T-helper 17 cell (primary cell): ENCODE measurements at places on chromosomes 16 and 17. TPM values are rescaled to one million over a fixed set of nuclear protein-coding genes. Genes with fewer than 3 reads are reported as not detected.

GRCh38 chr16:84356591-84357116, 11.7 kb upstream of the ATP2C2 start:
- no peak overlapping the region for H3K4me3 ChIP-seq
- H3K4me1 ChIP-seq = peaks cover 10% of the 10 kb centered on the region
- H3K27ac ChIP-seq = no peak overlapping the region
- peaks cover 12% of the 10 kb centered on the region for H3K27me3 ChIP-seq

- no peak overlapping the region for H3K27ac ChIP-seq
- H3K36me3 ChIP-seq = no peaks in the 10 kb centered on the region
- no peak overlapping the region for H3K4me3 ChIP-seq
- no peaks in the 10 kb centered on the region for H3K27me3 ChIP-seq
Measured at GRCh38 chr17:83079766-83080578, 563 bp downstream of the METRNL start.

GRCh38 chr16:58501242-58502131, 1.5 kb downstream of the NDRG4 start:
- peak; percentile 40 for DNase-seq
- H3K4me3 ChIP-seq = peak overlapping the region; percentile 81
- no peak overlapping the region for H3K27ac ChIP-seq
- H3K36me3 ChIP-seq = no peaks in the 10 kb centered on the region
- H3K4me1 ChIP-seq = peaks cover 13% of the 10 kb centered on the region

- no peak for DNase-seq
- H3K27ac ChIP-seq = peak overlapping the region; percentile 96
- H3K4me1 ChIP-seq = peaks cover 29% of the 10 kb centered on the region
- H3K27me3 ChIP-seq = no peaks in the 10 kb centered on the region
- no peaks in the 10 kb centered on the region for H3K36me3 ChIP-seq
Measured at GRCh38 chr16:30064729-30065101, 845 bp upstream of the ALDOA start.

Gene ACAP1
- total RNA-seq = 702 TPM

DNA sequence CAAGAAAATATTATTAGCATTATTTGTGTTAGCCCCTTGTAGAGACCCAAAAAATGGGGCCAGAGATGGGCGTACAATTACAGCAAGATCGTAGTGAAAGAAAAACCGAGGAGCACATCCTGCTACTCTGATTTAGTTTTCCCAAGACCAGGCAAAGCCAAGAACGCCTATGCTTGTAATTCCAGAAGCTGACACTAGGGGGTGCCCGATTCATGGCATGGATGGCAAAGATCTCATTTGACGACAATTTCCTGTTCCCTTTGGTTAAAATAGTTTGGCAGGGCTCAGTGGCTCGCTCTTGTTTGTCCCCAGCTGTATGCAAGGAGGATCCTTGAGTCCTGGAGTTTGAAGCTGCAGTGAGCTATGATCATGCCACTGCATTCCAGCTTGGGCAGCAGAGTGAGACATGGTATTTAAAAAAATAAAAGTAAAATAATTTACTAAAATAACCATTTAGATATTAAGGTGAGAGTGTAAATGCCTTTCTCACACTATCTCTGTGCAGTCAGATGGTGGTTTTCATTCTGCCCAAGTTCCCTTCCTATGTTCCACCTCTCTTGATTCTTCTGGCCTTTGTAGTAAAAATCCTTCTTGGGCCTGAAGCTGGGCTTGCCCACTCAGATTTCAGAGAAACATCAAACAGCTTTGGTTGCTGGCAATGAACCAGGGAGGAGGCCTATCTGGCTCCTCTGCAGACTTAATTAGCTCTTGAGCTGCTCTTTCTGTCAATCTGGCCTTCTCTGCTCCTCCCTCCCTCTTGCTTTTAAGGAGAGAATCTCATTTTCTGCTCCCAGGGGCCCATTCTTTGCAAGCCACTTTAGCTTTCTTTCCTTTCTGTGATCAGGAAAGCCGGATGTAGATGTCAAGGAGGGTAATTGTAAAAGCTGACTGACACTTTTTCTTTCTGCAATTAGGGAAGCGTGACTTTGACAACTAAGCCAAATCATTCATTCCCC, 31.2 kb downstream of the TMEM238L start:
- H3K4me1 ChIP-seq = peaks cover 2% of the 10 kb centered on the region
- no peak overlapping the region for H3K4me3 ChIP-seq
- H3K36me3 ChIP-seq = peaks cover 5% of the 10 kb centered on the region

DNA sequence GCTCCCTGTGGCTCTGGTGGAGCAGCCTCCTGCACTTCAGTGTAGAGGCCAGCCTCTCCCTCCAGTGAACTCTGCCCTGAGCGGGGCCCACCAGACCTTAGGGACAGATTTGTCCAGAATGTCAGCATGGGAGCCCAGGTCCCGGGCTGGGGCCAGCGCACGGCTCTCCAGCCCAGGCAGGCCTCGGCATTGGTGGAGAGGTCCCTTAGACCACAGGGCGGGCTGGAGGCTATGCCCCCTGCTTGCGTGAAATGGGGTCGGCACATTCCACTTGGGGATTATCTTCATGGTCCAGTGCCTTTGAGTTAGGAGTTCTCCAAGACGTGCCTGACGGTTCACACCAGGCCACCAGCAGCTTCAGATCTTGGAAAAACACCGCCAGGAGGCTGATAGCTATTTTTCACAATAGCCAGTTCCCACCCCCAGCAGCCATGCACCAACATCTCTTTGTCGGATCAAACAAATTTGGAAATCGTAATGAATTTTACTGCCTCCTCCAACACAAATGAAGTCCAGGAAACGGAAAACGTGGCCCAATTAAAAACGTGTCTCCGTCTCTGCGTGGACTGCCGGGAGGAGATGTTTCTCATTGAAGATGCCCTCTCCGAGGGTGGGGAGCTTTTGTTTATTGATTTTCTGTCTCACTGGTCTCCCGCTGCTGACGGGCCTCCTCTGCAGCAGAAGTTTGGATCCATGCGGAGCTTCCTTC, 110.0 kb upstream of the CIBAR2 start:
- H3K4me1 ChIP-seq = peaks cover 5% of the 10 kb centered on the region
- DNase-seq = no peak
- H3K27me3 ChIP-seq = peaks cover 4% of the 10 kb centered on the region
- no peak overlapping the region for H3K4me3 ChIP-seq
- H3K27ac ChIP-seq = no peak overlapping the region
- H3K36me3 ChIP-seq = peaks cover 4% of the 10 kb centered on the region
